Esophagus squamous epithelium (tissue), 5 donors: ENCODE measurements at places on chromosomes 16 and 17.

- no peak for DNase-seq
These were observed 40.8 kb downstream of the MRM1 start for GRCh38 chr17:36641877-36642845.

GRCh38 chr16:89545044-89545830, 15.2 kb upstream of the RPL13 start:
- no peak for DNase-seq

DNA sequence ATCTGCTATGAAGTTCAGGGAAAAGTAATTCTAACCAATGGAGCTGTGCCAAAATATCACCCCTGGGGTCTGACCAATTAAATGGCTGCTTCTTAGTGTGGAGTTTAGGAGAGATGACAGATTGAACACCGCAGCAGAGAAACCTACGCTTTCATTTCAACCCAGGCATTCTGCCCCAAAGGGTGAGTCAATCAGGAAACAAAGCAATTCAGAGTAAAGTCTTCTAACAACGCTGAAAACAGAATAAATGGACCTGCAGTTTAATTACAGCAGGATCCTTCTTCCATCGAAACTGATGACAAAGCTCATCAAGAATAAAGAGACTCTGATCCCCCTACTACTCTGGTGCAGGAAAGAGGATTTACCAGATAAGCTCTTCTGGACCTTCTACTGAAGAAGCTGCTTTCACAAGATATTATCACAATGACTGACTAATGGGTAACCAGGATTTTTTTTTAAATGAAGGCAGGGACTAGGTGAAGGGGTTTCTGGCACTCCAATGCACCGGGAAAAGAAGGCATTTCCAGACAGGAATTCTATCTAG, 16.7 kb downstream of the RFFL start:
- DNase-seq = no peak

DNA sequence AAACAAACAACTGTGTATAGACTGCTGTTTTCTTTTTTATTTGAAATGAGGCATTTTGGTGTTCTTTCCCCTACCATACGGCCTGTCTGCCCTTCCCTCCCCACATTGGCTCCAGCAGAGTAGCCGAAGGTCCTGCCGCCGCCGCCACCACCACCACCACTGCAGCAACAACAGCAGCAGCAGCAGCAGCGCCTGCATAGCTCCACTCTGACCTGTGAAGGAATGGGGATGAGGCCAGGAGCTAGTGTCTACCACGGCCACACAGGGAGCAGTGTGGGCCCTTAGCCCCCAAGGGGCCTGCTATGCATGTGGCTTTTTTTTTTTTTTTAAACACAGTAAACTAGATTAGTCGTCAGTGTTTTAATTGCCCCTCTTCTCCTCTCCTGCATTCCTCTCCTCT, 5.6 kb upstream of the CDK5R1 start:
- no peak for DNase-seq

GRCh38 chr16:4529085-4530060, 9.2 kb downstream of the CDIP1 start:
- DNase-seq = no peak

DNA sequence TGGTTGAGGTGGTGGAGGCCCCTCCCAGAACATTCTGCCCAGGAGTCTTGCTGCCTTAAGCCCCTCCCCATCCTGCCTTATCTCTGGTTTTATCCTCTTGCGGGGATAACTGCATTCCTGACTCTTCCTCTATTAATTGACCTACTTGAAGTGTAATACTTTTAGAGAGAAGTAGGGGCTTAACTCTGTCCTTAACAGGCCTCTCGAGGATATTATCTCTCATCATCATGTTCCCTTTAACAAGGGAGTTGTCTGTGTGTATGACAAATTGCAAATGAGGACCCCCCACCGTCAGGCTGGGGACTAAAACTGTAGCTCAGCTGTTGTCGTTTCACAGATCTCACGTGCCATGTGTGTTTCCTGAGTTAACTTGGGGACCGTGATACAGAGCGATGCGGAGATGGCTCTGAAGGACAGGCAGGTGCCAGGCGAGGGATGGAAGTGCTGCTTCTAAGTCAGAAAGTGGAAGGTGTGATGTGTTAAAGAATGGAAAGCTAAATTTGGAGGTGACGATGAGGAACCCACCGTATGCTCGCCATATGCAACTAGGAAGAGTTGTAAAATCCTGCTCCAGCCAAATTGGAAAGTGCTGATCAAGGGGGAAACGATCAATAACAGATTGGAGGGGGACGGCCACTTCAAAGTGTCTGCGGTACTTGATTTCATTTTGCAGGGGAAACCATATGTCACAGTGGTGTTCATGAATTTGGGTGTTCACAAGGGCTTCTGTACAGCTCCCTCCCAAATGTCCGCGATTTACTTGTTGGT, 106.3 kb downstream of the RPTOR start:
- DNase-seq = no peak

GRCh38 chr17:28899212-28899815, 1.8 kb upstream of the FLOT2 start:
- DNase-seq = no peak

DNA sequence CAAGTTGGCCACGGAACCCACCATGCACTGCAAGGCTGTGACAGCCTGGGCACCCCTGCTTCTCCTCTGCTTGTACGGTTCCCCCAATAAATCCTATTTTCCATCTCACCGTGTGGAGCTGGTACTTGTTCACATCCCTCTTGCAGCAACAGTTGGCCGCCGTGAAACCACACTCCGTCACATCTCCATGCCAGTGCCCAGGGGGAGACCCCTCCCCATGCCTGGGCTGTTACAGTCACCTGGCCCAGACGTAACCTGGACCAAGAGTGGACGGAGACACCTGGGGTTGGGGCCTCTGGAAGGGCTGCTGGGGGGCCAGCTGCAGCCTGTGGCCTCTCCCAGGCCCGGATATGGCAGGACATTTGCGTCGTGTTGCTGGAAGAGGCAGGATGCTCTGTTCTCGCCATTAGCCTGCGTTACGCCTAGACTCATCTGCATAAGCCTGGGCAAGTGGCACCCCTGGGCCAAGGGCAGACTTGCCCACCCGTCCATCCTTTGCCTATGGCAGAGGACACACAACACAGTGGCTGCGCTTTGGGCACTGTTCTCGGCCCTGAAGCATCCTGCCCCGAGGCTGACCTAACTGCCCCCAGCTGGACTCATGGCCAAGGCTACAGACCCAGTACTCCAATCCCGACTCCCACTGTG, 14.2 kb upstream of the KREMEN2 start:
- DNase-seq = no peak

DNA sequence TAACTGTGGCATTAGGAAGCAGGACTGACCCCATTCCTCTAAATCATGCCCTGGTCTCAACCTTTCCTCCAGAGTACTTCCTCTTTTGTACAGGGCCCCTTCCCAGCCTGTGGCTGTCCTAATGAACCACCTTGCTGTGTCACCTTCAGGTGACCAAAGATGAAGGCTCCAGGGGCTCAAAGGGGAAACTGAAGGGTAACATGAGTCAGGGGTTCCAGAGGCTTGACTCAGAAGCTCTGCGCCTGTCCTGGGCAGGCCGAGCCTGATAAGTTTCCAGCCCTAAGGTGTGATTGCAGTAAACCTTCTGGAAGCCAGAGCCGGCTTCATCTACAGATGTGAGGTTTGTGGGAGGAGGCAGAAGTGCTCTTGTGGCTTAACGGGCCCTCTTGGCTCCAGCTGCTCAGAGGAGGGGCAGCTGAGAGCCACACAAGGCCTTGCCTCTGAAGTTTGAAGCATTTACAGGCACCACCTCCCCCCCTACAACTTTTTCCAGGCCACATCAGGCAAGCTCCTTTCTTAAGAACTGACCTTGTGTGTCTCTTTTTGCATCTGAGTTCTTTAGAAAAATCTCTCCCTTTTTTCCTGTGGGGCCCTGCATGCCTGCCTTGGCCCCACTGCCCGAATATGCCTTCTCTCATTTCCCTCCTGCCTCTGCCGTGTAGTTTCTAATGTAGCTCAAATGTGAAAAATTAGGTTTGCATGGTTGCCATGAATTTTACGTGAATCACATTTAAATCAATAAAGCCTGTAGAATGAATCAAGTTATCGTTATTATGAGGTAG, 149.9 kb downstream of the CLEC16A start:
- DNase-seq = no peak

DNA sequence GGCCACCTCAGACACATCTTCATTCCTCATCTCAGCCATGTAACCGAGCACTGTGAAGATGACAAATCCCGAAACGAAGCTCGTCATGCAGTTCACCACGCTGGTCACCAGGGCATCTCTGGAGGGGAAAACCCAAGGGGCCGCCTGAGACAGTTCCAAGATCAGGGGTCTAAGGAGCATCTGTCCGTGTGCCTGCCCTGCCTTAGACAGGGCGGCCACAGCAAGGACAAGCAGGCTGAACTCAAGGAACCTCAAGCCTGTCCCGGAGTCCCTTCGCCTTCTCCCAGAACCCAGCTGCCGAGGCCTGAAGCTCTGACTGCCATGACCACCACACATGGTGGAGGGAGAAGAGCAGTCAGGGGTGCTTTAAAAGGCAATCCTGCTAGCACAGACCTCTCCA, 22.7 kb downstream of the SLC6A4 start:
- no peak for DNase-seq

- DNase-seq = no peak
These were observed 157.8 kb downstream of the CDH13 start for GRCh38 chr16:82784573-82784968.

GRCh38 chr16:89670496-89671431, 13.1 kb downstream of the SPATA33 start:
- DNase-seq = no peak

DNA sequence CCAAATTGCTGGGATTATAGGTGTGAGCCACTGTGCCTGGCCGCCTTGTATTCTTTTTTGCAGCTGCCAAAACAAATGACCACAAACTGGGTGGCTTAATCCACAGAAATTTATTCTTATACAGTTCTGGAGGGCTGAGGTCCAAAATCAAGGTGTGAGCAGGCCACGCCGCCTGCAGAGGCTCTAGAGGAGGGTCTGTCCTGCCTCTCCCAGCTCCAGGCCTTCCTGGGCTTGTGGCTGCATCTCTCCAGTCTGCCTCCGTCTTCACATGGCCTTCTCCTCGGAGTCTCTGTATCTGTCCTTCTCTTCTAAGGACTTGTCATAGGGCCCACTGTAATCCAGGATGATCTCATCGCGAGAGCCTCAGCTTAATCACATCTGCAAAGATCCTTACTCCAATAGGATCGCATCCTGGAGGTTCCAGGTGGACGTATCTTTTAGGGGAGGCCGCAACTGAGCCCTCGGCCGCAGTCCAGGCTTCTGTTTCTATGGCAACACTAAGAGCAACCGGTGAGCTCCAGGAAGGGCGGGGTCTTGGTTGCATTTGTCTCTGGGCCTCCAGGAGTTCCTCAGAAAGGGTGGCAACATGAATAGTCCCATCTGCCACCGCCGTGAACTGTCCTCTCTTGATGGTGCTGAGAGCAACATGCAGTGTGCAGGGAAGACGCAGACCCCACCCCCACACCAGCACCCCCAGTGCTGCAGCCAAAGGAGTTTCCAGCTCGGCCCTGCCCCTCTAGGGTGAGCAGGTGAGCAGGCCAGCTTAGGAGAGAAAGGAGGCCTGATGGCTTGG, 29.5 kb upstream of the CREBBP start:
- DNase-seq = no peak

- no peak for DNase-seq
These were observed 426.3 kb downstream of the SLC39A11 start for GRCh38 chr17:72665852-72666851.

- DNase-seq = no peak
These were observed 120.7 kb downstream of the RAB11FIP4 start for GRCh38 chr17:31512104-31512740.

GRCh38 chr16:7372095-7372494, 39.5 kb downstream of the RBFOX1 start:
- DNase-seq = no peak

DNA sequence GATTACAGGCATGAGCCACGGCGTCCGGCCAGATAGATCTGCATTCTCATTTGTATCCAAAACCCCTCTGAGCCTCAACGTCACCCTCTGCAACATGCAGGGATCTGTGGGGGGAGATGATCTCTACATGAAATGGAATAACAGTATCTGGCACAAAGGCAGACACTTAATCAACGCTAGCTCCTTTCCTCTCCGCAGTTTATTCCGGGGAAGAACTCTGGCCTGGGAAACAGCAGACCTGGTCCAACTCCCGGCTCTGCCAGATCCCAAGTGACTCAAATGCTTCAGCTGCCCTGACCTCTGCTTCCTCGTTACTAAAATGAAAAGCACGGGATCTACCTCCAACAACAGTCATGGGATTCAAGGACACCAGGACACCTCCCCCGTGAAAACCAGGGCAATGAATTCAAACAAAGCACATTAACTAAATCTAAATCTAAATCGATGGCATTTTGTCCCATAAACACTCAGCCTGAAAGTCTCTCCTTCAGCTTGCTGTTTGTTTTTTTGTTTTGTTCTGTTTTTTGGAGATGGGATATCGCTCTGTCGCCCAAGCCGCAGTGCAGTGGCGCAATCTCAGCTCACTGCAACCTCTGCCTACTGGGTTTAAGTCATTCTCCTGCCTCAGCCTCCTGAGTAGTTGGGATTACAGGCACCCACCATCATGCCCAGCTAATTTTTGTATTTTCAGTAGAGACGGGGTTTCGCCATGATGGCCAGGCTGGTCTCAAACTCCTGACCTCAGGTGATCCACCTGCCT, 78.2 kb downstream of the NXN start:
- DNase-seq = no peak

- no peak for DNase-seq
These were observed 71.5 kb upstream of the DHX40 start for GRCh38 chr17:59493867-59494266.

DNA sequence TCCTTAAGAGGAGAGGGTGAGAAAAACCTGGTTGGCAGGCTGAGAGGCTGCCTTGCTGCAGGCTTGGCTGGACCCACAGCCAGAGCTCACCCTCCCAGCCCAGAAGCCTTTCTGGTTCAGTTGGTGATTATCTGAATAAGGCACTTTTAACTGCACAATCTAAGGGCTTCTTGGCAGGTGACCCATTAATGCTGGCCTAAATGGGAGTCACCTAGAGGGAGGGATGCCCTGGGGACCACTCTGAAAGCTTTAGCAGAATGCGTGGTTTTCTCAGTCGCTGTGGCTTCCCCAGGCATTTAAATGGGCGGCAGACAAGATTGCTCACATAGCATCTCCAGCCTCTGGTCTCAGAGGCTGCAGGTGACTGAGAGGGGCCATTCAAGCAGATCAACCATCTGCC, 33.2 kb upstream of the SHISA9 start:
- no peak for DNase-seq
